ENCODE measurements at places on chromosomes 5 and 9.

- DNase-seq = peak; percentile 56
Observed at GRCh38 chr9:105901514-105902109, 207.3 kb downstream of the TMEM38B start.

- DNase-seq = peak; percentile 71
Observed at GRCh38 chr5:128469912-128470311, 68.1 kb downstream of the FBN2 start.

DNA sequence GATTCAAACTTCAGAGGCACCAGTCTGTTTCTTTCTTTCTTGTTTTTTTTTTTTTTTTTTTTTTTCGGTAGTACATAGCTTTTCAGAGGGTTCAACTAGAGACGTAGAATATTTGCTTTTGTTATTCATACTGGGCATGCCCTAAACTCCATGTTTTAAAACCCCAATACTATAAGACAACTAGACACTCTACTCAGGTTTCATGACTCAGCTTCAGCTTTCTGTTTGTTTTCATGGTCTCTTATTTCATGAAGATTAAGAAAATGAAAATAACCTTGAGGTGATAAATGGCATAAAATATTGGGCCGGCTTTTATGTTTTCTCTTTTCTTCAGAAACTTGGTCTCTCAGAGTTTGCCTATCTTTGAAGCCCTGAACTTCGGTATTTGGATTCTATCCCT is 2126.3 kb upstream of the ACO1 start:
- no peak for DNase-seq

DNA sequence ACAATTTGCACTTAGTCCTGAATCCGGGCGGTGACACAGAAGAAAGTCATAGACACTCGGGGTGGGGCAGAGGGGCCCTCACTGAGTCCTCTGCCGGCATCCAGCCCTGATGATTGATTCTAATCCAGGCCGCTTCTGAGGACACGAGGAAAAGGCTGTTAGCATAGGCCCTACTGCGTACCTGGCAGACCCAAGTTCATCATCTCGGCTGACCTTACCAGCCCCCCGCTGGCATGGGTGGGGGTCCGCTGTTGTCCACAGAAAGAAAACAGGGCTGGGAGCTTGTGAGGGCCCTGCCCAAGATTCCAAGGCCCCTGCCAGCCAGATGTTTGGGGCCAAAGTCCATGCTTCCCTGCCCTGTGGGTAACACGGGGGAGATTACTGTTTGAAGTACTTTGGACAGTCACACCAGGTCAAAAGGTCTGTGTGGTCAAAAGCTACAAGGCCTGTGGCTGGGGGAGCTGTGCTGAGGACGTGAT is 24.5 kb downstream of the ERGIC1 start:
- DNase-seq = no peak

DNA sequence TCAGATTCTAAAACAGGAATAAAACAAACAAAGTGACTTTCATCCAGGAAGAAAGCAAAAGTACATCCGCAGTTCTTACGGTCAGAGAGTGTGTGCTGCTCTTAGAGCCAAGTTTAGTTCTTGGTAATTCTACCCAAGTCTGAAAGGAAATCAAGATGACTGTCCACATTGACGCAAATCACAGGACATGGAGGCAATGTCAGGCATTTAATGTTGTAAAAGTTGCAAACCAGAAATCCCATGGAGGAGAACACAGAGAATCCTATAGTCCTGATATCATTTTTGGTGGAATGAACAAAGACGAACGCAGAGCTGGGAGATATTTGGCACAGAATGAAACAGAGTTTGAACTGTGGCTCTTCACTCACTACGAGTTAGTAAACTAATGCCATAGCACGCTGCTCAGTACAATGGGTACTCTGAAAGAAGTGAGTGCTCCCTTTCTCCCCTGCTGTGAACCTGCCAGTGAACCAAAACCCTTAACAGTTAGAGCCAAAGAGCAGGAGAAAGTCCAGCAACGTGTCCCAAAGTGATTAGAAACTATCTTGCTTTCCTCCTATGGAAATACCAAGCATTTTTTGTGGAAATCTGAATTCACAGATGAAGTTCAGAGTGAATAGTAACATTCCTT is 74.3 kb downstream of the MUSK start:
- DNase-seq = peak; percentile 82

- DNase-seq = no peak
Observed at GRCh38 chr9:33144551-33144950, 22.6 kb downstream of the B4GALT1 start.

DNA sequence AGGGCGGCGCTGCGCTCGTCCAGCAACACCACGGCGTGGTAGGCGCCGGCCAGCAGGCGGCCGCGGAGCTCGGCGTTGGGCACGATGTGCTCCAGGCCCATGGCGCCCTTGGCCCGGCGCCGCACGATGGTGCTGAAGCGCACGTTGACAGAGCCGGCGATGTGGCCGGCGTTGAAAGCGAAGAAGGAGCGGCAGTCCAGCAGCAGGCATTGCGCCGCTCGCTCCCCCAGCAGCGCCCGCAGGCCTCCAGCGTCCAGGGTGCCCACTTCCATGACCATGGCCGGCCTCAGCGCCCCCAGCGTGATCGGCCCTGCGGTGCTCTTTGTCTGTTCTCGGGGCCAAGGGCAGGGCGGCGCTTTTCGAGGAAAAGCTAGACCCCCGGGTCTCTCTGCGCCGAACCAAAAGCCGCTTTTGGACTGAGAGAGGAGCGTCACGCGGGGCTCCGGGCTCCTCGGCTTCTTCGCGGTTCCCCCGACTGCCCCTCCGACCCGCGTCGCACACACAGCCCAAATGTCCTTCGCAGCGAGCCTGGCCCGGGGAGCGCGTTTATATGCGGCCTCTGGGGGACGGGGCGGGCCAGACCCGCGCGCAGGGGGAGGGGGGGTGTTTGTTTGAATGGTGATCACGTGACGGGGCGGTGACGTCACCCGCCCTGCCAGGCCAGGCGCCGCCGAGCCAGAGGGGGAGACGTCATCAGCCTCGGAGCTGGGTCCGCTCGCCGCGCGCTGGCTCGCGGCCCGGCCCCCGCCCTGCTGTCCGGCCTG is at the start of gene DUSP1:
TSS of gene DUSP1 (minus strand) at position 521 of the 764 bp plus-strand sequence. CDS start at position 278, 243 bp downstream.
- peak; percentile 99 for DNase-seq

DNA sequence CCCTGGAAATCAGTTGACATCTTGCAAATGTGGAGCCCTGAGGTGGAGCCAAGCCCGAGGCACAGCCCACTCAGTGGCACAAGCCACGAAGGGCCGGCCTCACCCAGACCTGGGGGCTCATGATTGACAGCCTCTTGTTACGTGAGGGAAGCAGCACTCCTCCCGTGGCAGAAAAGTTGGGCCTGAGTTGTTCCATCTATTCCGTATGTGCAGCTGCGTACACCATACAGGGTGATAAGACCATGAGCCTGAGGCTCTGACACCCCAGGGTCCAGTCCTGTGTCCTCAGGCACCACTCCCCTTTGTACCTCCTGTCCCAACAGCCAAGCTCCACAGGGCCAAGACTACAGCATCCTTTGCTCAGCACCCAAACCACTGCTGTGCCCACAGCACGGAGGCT is 1.9 kb upstream of the ORM2 start:
- no peak for DNase-seq

DNA sequence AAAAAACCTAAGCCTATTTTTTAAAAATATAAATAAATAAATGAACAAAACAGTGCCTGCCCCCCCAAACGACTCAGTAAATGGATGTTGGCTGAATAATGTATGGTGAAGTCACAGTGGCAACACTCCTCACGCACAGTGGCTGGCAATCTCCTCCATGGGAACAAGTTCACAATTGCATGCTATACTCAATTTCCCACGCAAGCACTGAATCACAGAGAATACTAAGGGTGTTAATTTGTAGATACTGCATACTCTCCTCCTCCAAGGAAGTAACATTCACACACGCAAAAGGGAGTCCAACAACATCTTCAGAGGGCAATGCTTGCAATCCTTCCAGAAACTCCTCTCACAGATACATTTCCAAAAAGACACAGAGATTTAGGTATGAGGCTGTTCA is 47.5 kb downstream of the SERINC5 start:
- no peak for DNase-seq

- no peak for DNase-seq
Observed at GRCh38 chr5:177308740-177309139, 3.0 kb downstream of the MXD3 start.

DNA sequence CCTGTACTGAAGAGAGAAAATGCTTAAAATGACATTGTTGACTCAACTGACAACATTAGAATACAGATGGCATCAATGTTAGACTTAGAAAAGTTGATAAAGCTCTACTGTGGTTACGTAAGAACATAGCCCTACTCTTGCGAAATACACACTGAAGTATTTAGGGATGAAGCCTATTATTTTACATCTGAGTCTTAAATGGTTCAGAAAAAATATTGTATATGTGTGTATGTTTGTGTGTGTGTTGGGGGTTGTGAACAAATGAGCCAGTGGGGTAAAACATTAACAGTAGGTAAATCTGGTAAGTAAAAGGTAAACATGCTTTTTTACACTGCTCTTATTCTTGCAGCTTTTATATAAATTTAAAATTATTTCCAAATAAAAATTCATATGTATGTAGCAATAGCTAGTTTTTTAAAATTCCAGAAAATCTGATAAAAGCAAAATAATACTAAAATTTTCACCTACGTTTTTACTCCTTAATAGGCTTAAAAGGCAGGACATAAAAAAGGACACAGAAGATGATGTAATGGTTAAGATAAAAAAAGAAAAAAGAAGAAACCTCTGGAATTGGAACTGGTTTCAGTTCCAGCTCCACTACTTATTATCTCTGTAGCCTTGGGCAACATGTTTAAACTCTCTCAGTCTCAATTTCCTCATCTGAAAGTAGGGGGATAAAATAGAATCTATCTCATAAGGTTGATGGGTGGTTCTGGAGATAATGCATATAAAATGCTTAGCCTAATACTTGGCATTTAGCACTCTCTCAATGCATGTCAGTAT is 44.3 kb downstream of the GARNL3 start:
- peak; percentile 38 for DNase-seq

GRCh38 chr9:78615372-78615771 is 318.4 kb downstream of the PSAT1 start:
- peak; percentile 81 for DNase-seq

DNA sequence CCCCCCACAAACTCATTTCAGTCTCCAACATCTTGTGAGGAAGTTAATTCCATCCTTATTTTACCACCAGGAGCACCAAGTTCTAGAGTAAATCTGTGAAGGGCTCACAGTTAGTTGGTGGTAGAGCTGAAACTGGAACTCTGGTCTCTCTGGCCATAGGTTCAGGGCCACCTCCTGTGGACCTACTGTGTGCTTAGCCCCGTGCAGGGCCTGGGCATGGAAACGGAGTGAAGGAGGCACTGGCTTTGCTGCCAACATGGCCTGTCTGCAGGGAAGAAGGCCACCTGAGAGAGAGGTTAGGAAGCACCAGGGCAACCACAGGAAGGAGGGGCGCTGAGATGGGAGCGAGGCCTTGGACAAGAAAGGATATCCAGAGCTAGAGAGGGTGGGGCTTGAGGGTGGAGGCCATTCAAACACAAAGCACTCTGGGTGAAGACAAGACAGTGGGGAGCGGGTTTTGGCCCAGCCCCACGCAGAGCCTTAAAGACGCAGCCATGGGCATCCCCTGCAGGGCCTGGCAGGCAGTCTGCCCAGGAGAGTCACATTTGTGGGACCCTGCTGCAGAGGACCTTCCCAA is 16.0 kb upstream of the DAB2IP start:
- no peak for DNase-seq

DNA sequence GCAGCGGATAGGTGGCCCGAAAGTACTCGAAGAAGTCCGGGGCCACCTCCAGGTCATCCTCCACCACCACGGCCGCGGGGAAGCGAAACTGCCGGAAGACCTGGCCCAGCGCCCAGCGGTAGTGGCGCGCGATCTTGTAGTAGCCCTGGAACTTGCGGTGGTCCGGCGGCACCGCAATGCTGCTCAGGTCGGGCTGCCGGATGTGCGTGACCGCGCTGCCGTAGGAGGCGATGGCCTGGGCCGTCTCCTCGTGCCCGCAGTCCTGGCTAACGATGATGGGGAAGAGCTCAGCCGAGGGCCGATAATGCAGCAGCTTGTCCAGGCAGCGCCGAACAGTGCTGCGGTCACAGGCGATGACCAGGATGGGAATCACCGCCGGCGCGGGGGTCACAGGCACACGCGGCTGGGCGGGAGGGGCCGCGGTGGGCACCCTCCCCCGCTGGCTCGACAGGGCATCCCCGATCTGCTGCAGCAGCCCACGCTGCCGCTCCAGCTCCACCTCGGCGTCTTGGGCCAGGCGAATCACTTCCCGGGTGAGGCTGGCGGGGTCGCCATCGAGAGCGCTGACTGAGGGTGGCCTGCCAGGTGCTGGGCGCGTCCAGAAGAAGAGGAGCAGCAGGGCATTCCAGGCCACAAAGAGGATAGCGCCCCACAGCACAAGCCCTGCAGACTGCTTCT is 10.2 kb downstream of the MGAT1 start:
- no peak for DNase-seq

DNA sequence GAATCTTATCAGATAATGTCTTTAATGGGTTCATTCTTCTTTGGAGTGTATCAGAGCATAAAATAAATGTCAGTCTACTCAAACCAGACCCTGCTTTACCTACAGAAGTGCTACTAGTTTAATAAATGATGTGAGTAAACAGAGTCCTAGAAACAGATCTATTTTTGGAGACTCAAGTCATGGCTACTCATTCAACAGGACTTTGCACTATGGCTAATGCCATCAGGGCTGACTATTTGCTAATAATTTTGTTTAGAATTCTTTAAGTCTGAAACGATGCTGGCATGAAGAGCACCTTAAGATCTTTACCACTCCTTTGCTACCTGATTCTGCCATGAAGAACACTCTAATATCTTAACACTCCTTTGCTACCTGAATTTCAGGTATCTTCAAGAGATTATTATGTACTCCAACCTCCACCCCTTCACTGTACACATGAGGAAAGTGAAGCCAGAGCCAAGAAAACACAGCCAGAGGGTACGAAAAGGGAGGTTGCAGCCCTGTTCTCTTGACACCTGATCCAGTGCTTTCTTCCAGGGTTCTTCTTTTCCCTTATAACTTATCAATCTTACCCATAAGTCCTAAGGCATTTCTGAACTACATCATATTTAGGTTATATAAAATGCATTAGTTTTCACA is 62.4 kb downstream of the ZNF608 start:
- no peak for DNase-seq

GRCh38 chr5:16453609-16454008 is 12.0 kb downstream of the ZNF622 start:
- no peak for DNase-seq
